Fibroblast of skin of left biceps (primary cell): ENCODE measurements at places on chromosomes 3 and 15.
A peak's percentile ranks its signal among the peaks of the same experiment; 100 is the strongest.

DNA sequence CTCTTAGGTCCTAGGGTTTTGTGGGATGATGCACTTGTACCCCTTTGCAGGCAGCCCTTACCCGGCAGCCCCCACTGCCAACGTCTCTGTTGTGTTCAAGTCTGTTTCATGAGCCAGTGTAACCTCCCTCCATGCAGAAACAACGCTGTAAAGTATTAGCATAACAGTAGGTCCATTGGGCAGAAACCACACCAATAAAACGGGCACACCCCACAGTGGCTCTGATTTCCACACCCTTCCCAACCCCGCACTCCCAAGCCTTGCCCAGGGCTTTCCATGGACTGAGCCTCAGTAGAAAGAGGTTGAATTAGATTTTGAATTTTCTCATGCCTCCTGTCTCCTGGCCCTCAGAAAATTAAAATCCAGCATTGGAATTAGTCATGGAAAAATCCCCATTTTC is 124.5 kb downstream of the CACNA1D start:
- no peak for DNase-seq

GRCh38 chr15:84766461-84767035 is 18.2 kb downstream of the ZNF592 start:
- no peak for DNase-seq

DNA sequence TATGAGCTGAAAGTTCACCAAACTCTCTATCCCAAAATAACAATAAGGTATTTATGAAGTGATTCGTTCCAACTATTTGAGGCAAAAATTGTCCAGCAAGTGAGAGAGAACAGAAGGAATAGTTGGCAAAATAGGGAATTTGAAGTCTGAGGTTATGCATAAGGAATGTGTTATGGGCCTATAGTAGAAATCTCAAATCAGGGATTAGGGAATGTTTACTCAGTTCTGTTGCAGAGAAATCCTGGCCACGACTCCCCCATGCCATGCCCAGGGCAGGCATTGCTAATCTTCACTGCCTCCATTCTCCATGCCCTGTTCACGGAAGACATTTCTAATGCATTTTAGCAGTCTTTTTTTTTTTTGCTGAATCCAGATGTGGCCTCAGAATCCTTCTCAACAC is 58.6 kb downstream of the FLNB start:
- DNase-seq, result peak; percentile 69

DNA sequence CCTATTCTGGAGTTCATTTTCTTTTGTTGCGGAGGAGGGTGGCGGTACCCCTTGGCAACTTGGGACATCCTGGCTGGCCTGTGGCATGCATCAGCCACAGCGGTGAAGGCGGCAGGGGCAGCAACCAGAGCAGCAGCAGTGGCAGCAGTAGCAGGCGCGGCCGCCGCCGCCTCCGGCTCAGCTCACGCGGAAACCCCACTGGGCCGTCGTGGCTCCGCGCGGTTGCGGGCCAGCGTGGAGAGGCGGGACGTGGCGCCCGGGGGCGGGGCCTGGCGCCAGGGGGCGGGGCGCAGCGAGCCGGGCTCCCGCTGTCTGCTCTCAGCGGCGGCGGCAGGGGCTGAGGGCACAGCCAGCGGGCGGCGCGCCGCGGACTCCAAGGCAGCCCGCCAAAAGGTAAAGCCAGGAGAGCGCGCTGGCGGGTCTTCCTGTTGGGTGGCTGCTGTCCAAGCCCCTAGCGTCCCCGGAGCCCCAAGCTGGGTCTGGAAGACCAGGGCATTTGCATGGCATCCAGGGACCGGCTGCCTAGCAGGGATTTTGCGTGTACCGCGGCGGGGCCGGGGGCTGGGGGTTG is 334.4 kb upstream of the THRB start:
- DNase-seq, result no peak

GRCh38 chr3:134328147-134328591 is 46.1 kb downstream of the AMOTL2 start:
- DNase-seq, result peak; percentile 91

- no peak for DNase-seq
Observed at GRCh38 chr3:131033480-131034080, 6.9 kb downstream of the NEK11 start.

- DNase-seq, result no peak
Observed at GRCh38 chr3:196625331-196625730, 14.2 kb upstream of the NRROS start.

DNA sequence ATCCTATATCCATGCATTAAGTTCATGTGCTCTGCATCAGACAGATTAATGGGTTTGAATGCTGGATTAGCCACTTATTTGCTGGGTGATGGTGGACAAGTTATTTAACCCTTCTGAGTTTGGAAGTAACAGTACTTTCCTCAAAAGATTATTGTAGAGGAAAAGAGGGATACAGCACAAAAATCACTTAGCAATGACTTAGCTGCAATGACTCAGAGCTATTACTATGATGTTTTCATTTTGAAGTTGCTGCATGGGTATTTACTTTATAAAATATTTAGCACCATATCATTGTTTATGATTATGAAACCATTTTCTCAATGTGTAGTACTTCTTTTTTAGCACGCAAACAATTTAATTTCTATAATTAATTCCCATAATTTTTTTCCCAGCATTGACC is 248.4 kb downstream of the MYRIP start:
- DNase-seq, result no peak

- no peak for DNase-seq
Observed at GRCh38 chr3:46349484-46350261, 4.2 kb upstream of the CCR2 start.

DNA sequence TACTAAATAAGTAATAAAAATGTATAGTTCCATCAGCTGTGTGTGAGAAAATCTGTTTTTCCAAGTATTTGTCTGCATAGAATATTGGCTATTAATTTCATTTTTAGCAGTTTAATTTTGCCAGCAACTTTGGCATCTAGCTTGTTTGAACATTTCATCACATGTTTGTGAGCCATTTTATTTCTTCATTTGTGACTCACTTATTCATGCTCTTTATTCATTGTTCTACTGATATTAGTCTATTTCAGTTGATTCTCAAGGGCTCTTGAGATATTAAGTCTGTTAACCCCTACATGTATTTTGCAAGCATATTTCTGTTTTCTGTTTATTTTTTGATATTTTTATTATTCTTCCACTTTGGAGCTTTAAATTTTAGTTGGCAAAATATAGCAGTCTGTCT is 74.0 kb upstream of the PHLDB2 start:
- DNase-seq, result no peak

DNA sequence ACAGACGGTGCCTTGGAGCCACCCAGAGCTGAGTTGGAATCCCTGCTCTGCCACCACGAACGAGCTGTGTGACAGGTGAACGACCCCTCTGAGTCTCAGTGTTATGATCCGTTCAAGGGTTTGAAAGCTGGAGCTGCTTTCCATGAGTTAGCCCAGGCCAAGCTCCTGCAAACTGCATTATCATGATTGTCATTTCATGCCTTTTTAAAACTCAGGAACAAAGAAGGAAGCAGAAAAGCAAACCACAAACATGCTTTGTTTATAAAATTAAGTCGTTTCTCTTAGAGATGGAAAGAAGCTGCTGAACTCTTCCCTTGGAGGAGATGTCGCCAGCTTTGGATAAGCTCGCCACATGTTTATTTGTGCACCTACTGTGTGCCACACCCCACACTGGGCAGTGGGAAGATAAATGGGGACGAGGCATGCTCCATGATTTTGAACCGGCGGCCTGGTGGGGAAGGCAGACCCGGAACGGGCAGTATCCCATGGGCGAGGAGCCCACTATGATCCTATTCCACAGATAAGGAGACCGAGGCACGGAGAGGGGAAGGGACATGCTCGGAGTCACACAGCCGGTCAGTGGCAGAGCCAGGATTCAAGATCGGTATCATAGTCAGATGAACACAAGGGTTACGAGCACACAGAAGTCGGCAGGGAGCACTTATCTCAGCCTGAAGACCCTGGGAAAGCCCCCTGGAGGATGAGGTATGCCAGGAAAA is 15.9 kb downstream of the HRH1 start:
- no peak for DNase-seq

DNA sequence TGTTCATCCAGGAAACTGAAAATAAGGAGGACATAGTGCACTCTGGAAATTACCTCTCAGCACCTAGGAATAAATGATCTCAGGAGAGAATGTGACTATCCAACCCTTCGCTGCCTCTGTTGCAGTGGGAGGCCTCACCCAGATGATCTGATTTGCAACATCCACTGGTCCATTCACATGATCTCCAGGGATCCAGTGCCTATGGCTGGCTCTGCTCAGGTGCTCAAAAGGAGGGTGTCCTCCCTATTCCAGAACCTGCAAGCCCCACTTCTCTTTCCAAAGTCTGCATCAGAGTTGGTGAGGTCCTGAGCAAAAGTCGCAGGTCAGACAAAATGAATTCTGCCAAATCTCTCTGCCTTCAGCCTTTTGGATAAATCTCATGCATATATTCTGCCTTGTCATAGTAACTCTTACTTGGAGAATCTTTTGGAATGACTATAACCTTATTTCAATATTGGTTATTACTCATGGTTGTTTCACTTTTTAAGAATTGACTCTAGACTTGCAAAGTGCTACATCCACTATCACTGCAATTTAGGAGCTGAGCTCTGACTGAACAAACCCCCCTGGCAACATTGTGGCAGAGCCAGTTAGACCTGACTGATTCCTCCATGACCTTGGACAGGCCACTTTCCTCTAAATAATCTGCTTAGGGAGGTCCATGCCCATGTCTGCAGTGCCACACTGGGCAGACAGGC is 295.1 kb downstream of the EPHB1 start:
- no peak for DNase-seq

DNA sequence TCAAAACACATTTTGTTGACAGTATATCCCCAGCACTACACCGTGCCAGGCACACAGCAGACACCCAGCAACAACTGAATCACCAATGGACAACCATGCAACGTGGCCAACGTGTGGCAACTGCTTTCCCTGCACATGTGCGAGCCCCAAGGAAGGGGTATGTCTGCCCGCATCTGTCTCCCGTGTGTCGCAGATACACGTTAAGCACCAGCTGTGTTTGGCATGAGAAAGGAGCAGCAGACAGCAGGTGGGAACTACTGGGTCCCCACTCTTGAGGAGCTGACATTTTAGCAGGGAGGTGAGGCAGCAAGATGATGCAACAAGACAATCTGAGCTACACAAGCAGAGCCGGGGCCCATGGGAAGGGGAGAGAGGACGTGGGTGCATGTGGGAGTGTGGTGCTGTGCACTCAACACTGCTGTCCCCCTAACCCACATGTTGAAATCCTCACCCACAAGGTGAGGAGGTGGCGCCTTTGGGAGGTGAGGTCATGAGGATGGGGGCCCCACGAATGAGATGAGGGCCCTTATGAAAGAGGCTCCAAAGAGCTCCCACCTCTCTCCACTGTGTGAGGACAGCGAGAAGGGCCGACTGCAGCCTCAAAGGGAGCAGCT is 56.2 kb downstream of the ROPN1B start:
- no peak for DNase-seq

- DNase-seq, result peak; percentile 85
Observed at GRCh38 chr15:29270169-29270955, 740 bp upstream of the NSMCE3 start.

- no peak for DNase-seq
Observed at GRCh38 chr3:14685179-14685578, 10.2 kb downstream of the C3orf20 start.

DNA sequence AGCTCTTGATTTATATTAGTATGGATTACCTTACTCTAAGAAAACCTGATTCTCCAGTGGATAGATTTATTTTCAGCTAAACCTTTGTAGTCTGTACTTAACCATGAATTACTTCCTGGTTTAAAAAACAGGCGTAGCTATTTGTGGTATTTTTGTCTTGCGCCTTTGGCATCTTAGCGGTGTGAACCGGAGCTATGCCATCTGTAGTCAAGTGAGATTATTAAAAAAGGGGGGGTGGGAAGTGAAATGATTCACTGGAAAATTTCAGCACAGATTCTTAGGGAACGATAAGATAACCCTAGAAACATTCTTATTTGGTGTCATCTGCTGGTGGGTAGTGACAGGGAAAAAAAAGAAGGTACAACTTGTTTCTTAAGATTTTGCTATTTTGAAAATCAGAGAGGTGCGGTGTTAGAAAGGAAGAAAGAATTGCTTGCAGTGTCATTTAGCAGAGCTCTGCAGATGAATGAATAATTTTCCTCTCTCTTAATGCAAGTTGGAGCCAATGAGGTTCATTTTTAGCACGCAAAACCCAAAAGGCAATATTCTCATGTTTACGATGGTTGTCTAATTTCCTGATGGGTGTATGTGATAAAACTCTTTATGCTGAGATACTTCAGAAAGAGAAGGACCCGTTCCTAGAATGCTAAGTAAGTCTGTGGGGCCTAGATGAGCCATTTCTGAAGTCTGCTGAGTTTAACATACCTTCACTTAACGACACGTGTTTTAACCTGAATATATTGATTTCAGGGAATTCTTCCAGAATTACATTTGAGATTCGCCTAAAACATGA is 44.0 kb downstream of the PSMD6 start:
- DNase-seq, result no peak

DNA sequence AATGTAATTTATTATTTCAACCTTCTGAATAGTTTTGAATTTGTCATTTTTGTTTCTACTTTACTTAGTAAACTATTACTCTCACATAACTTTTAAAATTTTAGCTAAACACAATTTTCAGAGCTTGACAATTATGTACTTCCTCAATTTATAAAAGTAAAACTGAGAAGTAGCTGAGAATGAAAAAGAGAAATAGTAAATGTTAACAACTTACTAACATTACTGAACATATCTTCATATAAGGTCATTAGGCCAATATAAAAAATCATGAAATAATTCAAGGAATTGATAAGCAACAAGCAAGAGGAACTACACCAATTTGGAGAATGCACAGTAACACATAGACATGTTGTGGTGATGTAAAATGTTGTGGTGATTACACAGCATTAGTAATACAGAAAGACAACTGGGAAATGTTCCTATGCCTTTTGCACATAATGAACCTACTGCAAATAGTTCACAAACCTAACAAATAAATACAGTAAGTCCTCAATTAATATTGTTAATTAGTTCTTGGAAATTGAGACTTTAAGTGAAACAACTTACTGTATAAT is 137.9 kb downstream of the CBLB start:
- DNase-seq, result no peak

- no peak for DNase-seq
Observed at GRCh38 chr15:47988564-47988963, 132.2 kb upstream of the SLC24A5 start.
